ENCODE measurements at places on chromosomes 1 and 21.
A peak's percentile ranks its signal among the peaks of the same experiment; 100 is the strongest.

DNA sequence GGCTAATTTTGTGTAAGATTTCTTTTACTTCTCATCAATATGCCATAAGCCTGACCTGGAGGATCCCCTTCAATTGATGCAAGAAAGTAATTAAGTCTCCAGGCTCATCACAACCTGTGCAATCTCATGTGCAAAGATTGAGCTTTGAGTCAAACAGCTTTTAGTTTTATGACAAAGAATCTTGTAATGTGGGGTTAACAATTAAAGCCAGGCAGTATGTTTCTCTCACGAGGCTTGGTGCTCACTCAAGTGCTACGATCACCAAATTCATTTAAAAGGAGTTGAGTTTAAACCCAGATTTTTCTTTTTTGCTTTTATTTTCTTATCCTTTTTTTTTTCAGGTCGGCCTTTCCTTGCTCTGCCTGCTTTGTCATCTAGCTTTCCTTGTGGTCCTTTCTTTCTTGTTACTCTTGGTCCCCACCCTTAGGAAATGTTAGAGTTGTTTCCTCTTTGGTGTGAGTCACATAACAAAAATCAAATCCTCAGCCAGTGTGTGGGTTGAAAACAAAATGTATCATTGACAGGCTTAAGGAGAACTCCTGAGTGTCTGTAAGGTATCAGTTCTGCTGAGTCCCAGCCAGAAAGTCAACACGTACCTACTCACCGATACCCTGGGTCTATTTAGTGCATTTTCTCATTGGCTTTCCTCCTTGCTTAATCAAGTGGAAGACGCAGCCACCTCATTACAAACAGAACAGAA lies 1037.2 kb downstream of the ADGRL2 start:
- no peak for DNase-seq

DNA sequence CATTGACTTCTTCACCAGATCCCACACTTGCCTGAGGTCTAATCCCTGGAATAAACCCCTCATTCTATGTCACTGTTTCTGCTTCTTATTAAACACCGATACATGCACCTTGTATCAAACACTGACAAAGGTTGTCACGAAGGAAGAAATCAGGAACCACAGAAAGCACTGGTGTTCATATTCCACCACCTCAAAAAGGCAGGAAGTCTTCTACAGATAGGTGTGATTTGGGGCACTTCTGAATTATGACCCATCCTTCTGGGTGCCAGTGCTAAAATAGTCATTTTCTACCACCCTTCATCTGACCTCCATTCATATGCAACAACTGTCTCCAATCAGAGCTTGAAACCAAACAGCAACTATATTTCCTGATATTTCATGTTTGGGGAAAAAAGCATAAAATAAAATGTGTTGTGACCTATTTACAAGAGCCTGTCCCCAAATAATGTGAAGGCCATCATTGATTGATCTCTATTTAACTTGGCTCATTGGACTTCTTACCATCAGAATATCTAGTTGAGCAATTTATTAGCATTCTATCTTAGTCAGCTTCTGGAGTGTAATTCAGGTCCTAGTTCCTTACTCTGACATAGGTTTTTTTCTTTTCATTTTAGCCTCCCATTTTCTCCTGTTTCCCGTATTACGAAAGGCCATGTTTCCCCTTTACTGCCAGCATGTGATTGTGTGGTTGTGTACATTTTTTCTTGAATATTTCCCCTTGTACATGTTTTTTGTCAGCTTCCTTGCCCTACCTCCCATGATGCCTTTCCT lies 43.1 kb downstream of the DUSP10 start:
- DNase-seq: no peak

GRCh38 chr1:77280962-77281361 lies 857 bp upstream of the AK5 start:
- DNase-seq: no peak

DNA sequence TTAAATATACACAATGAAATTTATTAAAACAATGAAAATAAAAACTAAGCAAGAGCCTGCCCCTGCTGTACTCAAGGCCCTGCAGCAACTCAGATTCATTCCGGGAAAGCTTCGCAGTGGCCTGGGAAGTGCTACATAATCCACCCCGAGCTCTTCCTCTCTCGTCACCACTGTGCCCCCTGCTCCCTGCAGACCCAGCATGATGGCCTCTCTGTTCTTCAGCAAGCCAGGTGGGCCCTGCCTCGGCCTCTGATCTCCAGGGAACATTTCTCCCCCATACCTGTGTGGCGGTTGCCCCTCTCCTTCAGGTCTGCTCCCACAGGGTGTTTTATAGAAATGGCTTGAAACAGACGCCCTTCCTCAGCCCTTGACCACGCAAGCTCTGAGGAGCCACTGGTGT lies 10.6 kb downstream of the RNF187 start:
- DNase-seq: no peak

DNA sequence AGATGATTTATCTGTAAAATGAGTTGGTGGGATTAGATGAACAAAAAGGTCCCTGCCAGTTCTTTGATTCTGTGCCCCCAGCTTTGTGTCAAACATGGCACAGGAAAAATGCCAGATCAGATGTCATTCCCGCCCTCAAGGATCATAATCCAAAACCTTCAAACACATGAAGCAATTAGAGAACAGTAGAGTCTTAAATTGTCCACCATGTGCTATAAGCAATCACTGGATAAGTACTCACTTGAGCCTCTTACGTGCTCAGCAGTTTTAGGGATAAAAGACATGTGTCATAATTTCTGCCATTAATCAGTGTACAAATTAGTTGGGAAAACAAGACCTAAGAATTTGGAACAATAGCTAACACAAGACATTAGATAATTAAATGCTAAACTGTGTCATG lies 15.4 kb upstream of the KIAA0040 start:
- DNase-seq: no peak

GRCh38 chr1:40382108-40382460 lies 8.6 kb downstream of the SMAP2 start:
- peak; percentile 36 for DNase-seq

DNA sequence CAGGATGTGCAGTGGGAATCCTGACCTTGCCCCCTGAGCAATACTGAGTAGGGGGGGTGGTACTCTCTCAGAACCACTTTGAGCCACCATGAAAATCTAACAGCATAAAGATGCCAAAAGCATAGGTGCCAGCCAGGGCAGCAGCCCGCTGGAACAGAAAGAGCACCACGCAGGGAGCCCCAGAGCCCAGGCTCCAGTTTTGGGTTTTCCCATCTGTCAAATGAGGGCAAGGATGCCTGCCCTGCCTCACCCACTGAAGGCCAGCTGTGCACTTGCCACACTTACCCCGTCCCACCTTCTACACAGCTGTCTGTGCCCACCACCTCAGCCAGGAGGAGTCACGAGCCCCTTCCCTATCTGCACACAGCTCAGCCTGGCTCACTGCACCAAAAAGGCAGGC lies 20.8 kb downstream of the LRP8 start:
- DNase-seq: no peak

GRCh38 chr1:5565281-5566125 lies 426.7 kb downstream of the NPHP4 start:
- no peak for DNase-seq

GRCh38 chr1:234921266-234922062 lies 207.2 kb downstream of the TOMM20 start:
- no peak for DNase-seq
